ENCODE measurements at places on chromosomes 7 and 10. TPM values are rescaled to one million over a fixed set of nuclear protein-coding genes. Genes with fewer than 3 reads are reported as not detected.

The SOSTDC1 gene
- total RNA-seq: not detected

The TMEM106B gene
- total RNA-seq: 23.4 TPM

The DGKB gene
- not detected for total RNA-seq

The LRRC17 gene
- total RNA-seq: not detected

The METTL2B gene
- 64.9 TPM for total RNA-seq

The AKR1C8 gene
- 0.22 TPM for total RNA-seq

DNA sequence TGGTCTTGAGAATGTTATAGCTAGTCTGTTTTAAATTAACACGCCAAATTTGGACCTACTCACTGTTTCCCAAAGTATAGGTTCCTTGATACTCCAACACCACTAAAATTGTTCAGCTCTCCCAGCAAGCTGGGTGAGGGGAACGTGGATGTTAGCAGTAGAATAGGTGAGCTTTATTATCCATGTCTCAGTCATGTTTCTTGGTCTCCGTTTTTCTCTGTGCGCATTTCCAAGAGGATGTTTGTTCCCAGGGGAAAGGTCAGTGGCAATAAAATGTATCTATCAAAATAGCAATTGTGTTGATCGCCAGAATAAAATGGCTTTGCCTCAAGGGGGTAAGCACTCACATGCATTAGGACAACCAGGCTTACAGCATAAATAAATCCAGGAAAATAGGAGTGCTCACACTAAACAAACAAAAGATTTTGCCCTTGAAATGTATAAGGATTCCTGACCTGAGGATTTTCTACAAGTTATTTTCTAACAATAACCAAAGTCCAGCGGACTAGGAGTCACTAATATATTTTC is 187.0 kb upstream of the C7orf33 start:
- H3K27ac ChIP-seq: no peak overlapping the region
- H3K4me1 ChIP-seq: no peaks in the 10 kb centered on the region
- no peak overlapping the region for H3K4me3 ChIP-seq
- no peaks in the 10 kb centered on the region for H3K36me3 ChIP-seq
- H3K27me3 ChIP-seq: peaks cover 14% of the 10 kb centered on the region

DNA sequence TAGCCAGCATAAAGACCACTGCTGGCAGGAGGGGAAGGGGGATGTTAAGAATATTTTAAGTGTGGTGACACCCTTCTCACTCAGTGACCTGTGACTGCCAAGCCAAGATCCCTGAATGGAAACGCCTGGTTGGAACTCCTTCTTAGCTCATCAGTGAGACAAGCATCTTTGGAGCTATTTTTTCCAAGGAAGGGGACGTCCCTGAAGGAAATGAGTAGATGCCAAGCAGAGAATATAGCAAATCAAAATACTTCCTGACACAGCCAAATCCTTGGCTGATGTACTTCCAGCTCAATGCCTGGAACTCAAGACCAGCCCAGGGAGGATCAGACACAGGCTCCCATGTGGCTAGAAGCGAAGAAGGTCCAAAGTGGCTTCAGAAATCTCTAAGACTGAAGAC is 82.2 kb downstream of the SORBS1 start:
- H3K4me1 ChIP-seq: no peaks in the 10 kb centered on the region
- H3K27me3 ChIP-seq: no peaks in the 10 kb centered on the region
- no peak overlapping the region for H3K4me3 ChIP-seq
- no peaks in the 10 kb centered on the region for H3K36me3 ChIP-seq
- DNase-seq: no peak

DNA sequence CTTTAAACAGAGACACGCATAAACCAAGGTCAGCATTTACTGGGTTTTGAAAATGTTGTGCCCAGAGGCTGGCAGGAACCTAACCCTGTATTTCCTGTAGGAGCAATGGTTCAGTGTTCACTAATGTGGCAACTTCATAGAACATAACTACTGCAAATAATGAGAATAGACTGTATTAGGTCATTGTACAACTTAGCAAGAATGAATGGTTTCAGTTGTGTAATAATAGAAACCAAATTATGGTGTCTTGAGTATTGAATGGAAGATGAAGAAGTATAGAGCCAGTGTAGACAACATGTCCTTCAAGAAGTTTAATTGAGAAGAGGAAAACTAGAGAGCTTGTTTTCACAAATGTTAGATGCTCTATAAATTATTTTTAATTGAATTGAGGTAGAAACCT is 172.5 kb downstream of the BUB3 start:
- DNase-seq: no peak
- H3K27ac ChIP-seq: no peak overlapping the region
- H3K27me3 ChIP-seq: no peaks in the 10 kb centered on the region
- H3K4me3 ChIP-seq: no peak overlapping the region

DNA sequence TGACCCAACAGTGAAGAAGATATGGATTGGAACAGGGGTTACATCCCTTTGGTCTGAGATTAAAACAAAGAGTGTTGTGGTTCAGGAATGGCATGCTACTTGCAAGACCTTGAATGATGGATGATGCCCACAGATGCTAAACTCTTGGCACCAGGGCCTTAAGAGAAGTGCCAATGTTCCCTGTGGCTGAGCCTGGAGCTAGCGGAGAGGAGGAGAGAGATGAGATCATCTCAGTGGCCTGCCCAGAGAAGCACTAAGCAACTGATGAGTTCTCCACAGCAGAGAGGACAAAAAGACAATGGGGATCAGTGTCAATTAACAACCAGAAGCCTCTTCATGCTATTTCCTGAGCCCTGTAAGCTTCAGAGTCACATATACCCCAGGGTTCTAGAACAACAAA is 97.8 kb downstream of the ELAPOR2 start:
- H3K4me3 ChIP-seq: no peak overlapping the region
- no peaks in the 10 kb centered on the region for H3K36me3 ChIP-seq
- DNase-seq: no peak

DNA sequence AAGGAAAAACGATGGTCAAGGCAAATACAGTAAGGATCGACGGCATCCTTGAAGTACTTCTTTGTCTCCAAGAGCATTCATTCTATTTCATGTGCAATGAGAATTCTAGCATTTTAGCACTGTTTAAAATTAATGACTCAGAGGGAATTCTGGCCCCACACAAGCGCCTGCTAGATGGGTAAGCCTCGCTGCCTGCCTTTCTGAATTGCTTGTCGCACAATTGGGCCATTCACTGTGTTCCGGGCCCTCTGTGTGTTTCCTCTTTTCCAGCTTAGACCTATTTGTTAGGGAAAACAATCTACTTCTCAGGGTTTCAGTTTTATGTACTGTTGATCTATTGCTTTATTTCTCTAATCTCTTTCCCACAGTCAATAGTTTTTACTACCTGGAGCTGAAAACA is 204.7 kb upstream of the ZNF32 start:
- no peak for DNase-seq
- H3K36me3 ChIP-seq: no peaks in the 10 kb centered on the region
- no peak overlapping the region for H3K27ac ChIP-seq
- H3K27me3 ChIP-seq: peaks cover 11% of the 10 kb centered on the region
- H3K4me3 ChIP-seq: no peak overlapping the region
- H3K4me1 ChIP-seq: no peaks in the 10 kb centered on the region

GRCh38 chr10:69352569-69353264 is 64.0 kb downstream of the TACR2 start:
- peaks cover 38% of the 10 kb centered on the region for H3K36me3 ChIP-seq
- H3K27ac ChIP-seq: no peak overlapping the region
- H3K4me1 ChIP-seq: peaks cover 44% of the 10 kb centered on the region
- H3K4me3 ChIP-seq: no peak overlapping the region

- H3K4me3 ChIP-seq: no peak overlapping the region
- no peaks in the 10 kb centered on the region for H3K36me3 ChIP-seq
- no peak for DNase-seq
These were observed 40.2 kb downstream of the ASB13 start for GRCh38 chr10:5625992-5626777.

DNA sequence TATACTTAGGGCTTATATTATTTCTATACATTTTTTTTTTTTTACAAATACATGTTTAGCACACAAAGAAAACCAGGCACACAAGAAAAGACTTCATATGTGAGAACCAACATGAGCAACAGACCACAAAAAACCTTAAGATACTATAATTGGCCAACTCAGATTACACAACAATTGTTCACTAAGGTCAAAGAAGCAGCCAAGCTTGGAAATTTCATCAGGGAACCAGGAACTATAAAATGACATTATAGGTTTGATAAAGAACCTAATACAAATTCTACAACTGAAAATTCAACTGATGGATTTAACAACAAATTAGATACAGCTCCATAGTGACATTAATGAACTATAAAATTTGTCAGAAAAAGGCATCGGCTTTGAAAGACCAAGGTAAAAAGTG is 4.4 kb upstream of the LUC7L2 start:
- peak overlapping the region; percentile 1 for H3K27ac ChIP-seq
- H3K36me3 ChIP-seq: peaks cover 16% of the 10 kb centered on the region
- no peaks in the 10 kb centered on the region for H3K27me3 ChIP-seq
- no peak overlapping the region for H3K4me3 ChIP-seq

DNA sequence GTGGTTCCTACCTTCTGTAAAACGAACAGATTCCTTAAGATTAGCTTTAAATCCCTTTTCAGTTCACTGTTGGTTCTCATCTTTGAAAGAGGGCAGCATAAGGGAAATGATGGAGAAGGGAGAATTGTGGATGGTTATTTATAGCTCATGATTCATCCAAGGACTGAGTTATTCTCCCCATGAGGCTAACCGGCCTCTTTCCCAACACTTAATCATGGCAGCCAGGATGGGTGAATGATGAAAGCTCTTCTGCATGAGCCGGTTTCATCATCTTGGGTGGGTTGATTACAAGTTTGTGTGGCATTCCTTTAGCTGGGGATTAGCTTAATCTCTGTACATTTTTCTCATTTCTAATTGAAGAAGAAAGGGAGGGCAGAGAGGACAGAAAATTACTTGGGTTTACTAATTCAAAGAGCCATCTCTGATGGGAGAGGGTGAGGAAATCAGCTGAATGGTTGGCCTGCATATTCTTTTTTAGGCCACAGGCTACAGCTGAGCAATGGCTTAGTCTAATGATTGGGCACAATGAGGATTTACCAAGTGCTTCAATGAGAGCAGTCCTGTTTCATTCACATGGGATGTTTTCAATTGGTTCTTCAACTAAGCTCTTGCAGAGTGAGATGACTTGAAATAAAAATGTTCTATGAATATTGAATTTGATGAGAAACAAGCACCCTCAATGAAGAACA is 250.0 kb downstream of the BMPER start:
- no peak overlapping the region for H3K4me3 ChIP-seq
- H3K36me3 ChIP-seq: no peaks in the 10 kb centered on the region
- no peak overlapping the region for H3K27ac ChIP-seq
- H3K4me1 ChIP-seq: no peaks in the 10 kb centered on the region
- no peak for DNase-seq
